Left hindlimb (tissue), 1 donor: ENCODE measurements at places on chromosomes 12 and 14.

DNA sequence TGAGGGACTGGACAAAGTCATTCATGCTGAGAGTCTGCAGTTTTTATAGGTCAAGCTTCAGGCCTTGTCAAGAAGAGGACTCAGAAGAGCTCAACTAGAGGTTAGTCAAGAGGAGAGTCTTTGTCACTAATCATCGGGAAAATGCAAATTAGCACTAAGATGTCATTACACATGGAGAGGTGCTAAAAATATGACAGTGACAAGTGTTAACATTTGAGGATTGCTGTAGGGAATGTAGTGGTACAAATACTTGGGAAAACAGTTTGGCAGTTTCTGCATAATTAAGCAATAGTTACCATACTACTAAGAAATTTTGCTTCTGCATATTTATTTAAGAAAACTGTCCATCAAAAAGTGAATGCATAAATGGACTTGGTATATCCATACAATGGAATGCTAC is 60.9 kb upstream of the CSRP2 start:
- no peak for DNase-seq

DNA sequence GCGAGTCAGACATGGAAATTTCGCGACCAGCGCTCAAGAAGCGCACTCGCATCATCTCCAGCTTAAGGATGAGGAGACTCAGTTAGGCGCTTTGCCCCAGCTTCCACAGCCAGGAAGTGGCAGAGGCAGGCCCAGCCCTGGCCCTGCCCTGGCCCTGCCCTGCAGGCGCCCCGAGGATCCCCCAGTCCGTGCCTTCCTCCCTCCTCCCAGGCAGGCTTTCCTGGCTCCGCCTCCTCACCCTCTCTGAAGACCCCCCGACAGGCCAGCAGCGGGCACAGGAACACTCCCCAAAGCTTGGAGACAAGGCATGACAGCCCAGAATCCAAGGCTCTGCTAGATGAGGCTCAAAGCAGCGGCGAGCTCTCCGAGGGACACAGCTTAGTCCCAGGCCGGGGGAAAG is 25.1 kb downstream of the UBR7 start:
- no peak for DNase-seq

GRCh38 chr12:114371250-114371649 is 34.7 kb downstream of the TBX5 start:
- no peak for DNase-seq

GRCh38 chr14:104665657-104666522 is 23.5 kb upstream of the INF2 start:
- DNase-seq, result peak; percentile 59

DNA sequence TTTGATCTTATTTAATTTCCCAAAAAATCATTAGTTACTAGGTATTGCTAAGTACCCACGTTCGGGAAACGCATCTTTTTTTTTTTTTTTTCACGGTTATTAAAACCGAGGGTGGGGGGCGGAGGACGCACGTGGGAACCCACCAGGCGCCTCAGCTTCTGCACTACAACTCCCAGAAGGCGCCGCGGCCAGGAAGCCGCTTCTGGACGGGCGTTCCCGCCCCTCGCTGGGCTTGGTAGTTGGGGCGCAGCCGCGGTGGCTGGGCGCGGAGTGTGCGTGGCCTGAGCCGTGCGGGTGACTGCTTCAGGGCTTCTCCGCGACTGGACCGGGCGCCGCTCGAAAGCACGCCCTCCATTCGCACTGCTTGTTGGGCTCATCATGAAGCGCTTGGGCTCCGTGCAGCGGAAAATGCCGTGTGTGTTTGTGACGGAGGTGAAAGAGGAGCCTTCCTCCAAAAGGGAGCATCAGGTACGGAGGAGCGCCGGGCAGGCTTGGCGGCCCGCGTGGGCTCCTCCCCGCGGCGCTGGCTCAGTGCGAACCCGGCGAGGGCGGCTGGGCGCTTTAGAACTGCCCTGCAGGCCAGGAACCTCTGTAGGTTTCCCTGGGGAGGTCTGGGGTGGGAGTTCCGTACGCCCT is 6.2 kb upstream of the C12orf50 start:
- peak; percentile 92 for DNase-seq

DNA sequence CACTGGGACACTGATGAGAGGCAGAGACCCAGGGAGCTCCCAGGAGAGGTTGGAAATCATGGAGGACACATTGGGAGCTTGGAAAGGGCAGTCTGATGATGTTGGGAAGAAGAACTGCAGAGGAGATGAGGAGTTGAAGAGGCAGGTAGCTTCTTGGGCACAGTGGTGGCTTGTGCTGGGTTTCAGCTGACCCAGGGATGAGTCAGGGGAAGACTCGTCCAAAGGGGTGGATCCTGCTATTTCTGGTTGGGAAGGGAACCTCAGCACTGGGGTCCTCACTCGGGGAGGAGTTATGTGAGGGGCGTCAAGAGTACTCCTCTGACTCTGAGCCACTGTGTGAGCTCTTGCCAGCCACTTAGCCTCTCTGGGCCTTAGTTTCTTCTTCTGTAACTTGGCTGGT is 11.5 kb downstream of the ADCY4 start:
- DNase-seq, result peak; percentile 3

DNA sequence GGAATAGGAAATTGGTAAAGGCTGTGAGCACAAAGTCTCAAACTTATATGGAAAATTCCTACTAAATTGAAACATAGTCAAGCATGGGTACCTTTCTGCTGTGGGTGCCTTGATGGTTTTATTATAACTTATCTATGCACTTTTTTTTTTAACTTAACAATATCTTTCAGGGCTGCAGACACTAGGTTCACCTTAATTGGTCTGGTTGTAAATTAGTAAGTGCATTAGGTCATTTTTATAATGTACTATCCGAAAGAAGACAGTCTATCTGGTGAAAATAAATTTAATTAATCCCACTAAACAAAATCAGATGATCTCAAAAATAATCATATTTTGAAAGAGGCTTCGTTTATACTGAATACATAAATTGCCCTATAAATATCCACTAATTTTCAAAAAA is 446.8 kb upstream of the DCN start:
- DNase-seq, result no peak
